ENCODE measurements at places on chromosomes 3 and 15.

- no peak for DNase-seq
Measured at GRCh38 chr15:36996538-36997181, 103.7 kb downstream of the MEIS2 start.

- no peak for DNase-seq
Measured at GRCh38 chr3:62100282-62100989, 272.9 kb downstream of the FEZF2 start.

- peak; percentile 96 for DNase-seq
Measured at GRCh38 chr3:149466192-149466591, 8.3 kb upstream of the TM4SF4 start.

DNA sequence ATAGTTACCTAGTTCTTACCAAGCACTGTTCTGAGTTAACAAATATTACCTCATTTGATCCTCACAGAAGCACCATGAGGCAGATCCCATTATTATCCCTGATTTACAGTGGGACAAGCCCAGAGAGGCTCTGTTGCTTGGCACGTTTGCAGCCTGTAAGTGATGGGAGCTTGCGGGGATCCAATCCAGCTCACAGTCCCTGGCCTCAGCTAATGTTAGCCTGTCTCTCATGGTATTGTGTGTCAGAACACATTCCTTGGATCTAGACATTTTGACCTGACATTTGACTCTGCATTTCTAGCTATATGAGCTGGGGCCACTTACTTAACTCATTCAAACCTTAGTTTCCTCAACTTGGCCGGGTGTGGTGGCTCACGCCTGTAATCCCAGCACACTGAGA, 246.9 kb upstream of the LRTM1 start:
- DNase-seq = no peak

DNA sequence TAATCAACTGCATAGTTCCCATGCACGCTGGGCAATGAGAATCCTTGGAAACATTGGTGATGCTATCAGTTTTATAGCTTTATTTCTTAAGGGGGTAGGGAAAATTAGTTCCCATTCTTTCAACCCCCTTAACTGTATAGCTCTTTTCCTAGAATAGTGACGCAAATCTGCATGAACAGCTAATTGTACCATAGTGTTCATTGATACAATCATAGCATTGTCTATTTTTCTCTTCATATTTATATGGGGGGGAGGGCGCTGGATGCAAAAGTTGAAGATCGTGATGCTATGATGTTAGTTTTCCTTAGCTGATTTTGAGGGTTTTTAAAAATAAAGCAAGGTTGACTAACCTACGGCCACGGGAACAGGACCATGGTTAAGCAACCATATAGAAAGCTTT, 32.4 kb upstream of the SAMMSON start:
- no peak for DNase-seq

- DNase-seq = no peak
Measured at GRCh38 chr3:189869165-189869564, 238.0 kb downstream of the TP63 start.

- no peak for DNase-seq
Measured at GRCh38 chr3:116199063-116199462, 246.2 kb downstream of the LSAMP start.

DNA sequence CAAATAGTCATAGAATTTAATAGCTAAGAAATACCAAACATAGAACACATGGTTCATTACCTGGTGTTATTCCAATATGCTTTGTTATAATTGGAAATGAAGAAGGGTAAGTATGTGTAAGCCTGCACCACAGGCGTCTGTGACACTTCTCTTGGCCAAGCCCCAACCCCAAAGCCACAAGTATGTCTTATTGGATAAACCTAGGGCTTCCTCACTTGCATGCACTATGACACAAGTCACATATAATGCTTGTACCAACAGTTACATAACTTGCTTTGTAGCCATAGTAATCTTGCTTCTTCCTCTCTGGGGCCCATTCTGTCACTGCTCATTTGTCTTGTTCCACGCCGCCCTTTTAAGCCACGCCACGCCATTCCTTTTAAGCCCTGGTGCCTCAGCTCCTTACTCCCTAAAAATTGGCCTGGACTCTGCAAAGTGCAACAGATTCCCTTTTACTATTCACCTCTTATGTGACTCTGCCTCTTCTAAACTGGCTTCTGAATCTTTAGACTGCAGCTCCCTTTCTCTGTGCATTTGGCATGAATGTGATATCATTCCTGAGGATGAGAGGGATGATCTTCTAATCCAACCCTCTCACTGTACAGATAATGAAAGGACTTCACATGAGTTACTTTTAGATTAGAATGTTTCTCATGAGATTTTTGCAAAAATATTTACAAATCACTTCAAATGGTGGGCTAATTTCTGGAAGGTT, 48.1 kb upstream of the EPHA3 start:
- peak; percentile 89 for DNase-seq

DNA sequence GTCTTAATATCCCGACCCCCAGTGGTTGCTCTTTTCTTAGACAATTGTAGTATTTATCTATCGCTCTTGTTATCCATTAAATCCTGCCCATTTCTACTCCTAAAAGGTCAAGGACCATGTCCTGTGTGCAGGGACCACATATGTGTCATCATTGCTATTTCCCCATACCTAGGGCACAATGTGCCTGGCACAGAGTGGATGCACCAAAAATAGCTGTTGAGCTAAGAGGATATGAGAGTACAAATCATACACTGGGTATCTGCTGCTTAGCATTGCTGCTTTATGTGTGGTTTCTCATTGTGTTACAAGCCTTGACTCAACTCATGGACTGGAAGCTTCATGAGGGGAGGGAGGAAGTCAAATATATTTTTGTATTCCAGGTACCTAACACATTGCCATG, 3.4 kb upstream of the MITF start:
- DNase-seq = no peak
